CD4-positive, alpha-beta T cell treated with Interleukin-12 subunit alpha and Interleukin-12 subunit beta, for 1 hour (primary cell): ENCODE measurements at places on chromosomes 3 and 15.

- peak; percentile 65 for DNase-seq
Observed at GRCh38 chr3:4845882-4846281, 133.4 kb upstream of the BHLHE40 start.

- no peak for DNase-seq
Observed at GRCh38 chr3:50123394-50124051, 31.6 kb upstream of the SEMA3F start.

DNA sequence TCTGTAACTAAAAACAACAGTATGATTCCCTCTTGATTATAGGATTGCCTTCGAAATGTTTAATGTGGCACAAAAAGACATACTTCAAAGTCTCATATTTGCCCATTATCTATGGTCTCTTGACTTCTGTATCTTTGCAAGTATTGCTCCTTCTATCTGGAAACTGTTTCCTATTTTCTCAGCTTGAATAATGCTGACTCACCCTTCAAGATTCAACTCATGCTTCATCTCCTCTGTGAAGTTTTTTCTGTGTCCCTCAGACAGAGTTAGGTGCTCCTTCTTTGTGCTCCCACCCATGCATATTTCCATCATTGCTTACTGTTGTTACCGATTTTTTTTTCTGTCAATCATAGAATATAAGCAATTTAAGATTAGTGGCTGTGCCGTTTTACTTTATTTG lies 192.8 kb upstream of the ROBO1 start:
- no peak for DNase-seq

GRCh38 chr15:65978110-65978509 lies 108.8 kb downstream of the RAB11A start:
- no peak for DNase-seq

DNA sequence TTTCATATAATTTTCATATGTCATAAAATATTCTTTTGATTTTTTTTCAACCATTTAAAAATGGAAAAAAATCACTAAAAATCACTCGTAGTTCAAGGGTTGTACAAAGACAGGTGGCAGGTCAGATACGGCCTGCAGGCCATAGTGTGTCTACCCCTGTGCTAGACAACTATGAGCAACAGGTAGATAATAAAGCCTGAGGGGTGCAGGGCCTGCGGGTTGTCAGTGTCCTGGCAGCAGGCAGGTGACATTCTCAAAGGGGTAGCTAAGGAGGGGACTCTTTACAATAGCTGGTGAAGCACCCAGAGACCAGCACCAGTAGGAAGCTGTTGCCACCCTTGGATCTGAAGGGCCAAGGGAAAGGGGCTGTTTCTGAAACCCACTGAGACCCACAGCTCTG lies 34.4 kb downstream of the MINAR1 start:
- no peak for DNase-seq

DNA sequence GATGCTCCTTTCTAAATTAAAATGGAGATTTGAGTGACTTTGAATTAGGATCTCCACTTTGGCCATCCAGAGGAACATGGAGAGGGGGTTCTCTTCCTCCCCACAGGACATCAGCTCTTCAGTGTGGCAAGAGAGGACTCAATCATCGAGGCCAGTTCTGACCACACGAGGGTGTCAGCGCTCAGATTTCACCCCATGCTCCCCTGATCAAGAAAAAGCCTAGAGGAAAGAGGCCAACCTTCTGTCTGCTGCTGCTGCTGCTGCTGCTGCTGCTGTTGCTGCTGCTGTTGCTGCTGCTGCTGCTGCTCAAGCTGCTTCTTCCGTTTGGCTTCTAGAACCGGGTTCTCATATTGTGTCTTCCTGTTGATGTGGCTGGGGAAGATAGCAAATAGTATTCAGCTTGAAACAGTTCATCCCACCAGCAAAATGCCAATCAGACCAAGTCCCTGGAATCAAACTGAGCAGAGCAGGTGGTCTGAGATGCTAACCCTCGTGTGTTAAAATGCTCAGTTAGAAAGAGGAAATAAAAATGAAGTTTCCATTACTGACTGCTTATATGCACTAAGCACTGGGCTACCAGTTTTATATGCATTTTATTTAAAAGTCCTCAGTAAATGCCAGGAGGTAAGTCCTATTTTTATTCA lies 599.0 kb downstream of the MAGI1 start:
- no peak for DNase-seq
